ENCODE measurements at places on chromosomes 11 and 22.
A peak's percentile ranks its signal among the peaks of the same experiment; 100 is the strongest.

- DNase-seq, result no peak
Observed at GRCh38 chr11:62854825-62855570, 15.6 kb upstream of the WDR74 start.

DNA sequence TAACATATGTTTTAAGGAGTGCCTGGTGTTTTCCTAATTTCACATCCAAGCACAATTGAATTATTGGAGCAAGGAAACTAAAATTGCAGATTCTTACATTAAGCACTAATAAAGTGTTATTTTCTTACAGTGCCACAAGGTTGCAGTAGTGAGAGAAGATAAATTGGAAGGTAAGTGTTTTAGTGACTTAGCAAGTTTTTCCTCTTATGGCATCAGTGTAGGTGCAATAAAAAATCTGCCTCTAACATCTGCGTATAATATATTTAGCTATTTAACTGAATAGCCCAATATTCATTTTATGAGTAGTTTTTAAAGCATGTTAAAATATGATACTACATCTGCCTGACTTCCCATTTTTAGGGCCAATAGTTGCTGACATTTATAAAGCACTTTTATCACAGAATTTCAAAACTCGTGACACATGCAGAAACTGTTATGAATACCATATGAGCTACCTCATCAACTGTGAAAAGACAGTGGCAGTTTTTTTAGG is 19.0 kb downstream of the POLD3 start:
- DNase-seq, result no peak

- DNase-seq, result no peak
Observed at GRCh38 chr11:6576471-6577373, 26.7 kb downstream of the RRP8 start.

GRCh38 chr11:118245936-118246562 is 6.1 kb downstream of the MPZL3 start:
- no peak for DNase-seq

DNA sequence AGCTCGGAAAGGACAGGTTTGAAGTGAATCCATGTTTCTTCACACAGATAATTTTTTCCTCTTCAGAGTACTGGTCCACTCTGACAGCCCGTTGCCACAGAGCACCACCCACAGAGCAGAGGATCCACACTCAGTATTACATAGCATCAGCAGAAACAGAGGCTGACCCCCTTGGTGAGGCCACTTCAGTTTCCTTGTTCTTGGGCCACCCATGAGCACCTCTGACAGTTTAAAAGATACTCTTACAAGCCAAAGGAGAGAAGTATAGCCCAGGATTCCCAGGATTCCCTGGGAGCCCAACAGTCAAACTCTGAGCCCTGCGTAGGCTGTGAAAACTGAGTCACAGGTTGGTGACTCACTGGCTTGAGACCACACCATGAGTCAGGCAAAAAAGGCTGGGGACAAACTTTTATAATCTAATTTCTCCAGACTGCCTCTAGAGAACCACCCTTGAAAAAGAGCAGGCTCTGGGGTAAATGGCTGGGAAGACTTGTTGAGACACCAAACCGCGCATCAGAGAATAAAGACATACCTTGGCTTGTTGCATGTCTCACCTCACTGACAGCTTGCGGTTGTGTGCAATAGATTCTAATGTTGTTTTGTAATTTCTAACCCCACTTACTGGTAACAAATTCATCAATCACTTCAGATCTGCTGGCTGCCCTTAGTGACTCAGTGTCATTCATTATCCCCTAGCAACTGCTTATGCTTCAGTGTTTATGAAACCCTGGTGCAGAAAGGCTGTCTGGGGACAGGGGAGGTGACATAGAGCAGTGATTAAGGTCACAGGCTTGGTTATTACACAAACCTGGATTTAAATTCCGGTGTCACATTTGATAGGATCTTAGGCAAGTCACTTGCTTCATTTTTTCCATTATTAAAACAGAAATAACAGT is 56.9 kb upstream of the PRSS23 start:
- DNase-seq, result peak; percentile 38

- DNase-seq, result no peak
Observed at GRCh38 chr11:9689721-9690120, 25.8 kb downstream of the SWAP70 start.

- peak; percentile 19 for DNase-seq
Observed at GRCh38 chr11:117876341-117877119, at the start of gene FXYD6. TSS of gene FXYD6 (minus strand) at chr11:117876658. CDS start at chr11:117842776, 33,882 bp downstream.

GRCh38 chr11:46338988-46339666 is 8.1 kb upstream of the DGKZ start:
- no peak for DNase-seq

DNA sequence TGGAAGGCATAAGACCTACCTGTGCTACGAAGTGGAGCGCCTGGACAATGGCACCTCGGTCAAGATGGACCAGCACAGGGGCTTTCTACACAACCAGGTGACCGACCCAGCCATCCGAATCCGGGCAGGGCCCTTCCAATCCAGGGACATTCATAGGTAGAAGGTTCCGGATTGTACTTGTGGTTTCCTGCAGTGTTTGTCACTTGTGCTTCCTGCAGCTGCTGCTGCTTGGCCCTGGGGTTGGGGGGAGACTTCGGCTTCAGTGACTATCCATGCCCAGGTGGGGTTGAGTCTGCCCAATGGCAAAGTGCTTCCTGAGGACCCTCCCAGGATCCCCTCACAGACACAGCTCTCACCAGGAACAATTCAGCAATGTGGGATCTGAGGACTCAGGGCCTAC is 2.2 kb downstream of the APOBEC3A start:
- DNase-seq, result no peak

DNA sequence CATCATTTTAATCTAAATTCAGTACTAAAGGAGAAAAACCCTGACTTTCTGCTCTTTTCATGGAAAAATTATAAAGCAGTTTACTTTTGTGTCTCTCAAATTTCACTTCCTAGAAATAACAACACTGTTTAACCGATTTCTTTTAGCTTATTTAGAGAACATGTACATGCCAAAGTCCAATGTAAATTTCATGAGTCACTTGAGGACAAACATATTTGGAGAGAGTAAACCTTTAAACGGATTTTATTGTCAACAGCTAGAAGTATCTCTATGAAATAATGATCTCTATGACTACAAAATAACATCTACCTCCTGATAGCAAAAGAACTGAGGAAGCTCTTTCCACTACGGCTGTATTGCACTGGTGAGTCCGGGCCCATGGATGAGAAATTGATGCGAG is 46.3 kb upstream of the SLC22A25 start:
- no peak for DNase-seq

DNA sequence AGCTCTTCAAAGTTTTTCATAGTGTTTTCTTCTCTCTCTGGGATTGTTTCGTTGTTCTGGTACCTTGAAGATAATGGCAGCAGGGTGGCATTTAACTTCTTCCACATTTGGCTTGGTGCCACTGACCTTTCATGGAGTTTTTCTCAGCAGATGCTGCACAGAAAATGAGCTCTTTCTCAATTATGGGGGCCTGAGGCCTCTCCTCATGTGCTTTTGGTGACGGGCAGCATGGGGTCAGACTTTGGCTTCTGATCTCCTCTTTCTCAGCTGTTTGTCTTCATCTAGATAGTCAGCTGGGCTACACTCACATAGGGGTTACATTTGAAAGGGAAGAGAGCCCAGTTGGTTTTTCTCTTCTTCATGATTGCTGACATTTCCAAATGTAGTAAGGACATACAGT is 76.3 kb downstream of the FAT3 start:
- no peak for DNase-seq

DNA sequence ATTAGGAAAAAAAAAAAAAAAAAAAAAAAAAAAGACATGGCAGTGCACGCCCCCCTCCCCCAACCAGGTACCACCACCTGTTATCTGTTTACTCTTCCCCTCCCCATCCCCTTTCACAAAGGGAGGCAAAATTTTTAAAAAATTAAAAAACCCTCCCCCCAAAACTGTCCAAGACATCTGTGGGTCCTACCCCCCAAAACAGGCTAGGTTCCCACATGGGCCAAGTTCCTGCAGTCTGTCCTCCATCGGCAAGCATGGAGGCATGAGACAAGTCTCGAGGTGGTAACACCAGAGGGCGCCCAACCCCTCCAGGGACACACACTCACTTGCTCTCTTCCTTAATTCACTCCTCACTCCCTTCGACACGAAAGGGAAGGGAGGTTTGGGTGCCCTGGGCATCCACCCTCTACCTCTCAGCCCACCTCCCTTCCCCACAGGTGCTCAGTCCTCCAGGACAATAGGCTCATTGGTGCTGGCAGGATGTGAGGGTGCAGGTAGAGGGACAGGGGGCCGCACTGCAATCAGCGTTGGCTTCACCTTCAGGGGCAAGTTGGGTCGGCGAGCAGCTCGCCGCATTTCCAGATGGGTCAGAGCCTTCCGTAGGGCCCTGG is 2.2 kb upstream of the TUT1 start:
- DNase-seq, result peak; percentile 80

DNA sequence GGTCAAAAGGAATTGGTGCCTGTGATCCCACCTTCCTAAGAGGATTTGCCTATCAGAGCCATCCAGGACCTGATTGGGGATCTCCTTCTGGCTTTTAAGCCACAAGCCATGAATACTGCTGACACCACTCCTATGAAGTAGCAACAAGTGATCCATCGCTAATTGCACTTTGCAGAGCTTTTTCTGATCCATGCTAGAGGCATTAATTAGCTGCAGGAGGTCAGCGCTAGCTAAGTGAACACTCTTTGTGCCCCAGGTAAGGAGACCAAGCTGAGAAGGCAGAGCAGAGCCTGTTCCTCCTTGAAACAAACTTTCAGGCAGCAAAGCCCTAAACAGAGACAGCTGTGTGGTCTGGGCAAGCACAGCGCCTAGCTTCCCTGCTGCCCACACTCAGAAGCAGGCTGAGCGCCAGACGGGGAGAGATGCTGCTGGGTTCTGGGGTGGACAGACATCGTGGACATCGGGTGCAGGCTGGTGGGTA is 122.2 kb downstream of the ABTB2 start:
- no peak for DNase-seq

DNA sequence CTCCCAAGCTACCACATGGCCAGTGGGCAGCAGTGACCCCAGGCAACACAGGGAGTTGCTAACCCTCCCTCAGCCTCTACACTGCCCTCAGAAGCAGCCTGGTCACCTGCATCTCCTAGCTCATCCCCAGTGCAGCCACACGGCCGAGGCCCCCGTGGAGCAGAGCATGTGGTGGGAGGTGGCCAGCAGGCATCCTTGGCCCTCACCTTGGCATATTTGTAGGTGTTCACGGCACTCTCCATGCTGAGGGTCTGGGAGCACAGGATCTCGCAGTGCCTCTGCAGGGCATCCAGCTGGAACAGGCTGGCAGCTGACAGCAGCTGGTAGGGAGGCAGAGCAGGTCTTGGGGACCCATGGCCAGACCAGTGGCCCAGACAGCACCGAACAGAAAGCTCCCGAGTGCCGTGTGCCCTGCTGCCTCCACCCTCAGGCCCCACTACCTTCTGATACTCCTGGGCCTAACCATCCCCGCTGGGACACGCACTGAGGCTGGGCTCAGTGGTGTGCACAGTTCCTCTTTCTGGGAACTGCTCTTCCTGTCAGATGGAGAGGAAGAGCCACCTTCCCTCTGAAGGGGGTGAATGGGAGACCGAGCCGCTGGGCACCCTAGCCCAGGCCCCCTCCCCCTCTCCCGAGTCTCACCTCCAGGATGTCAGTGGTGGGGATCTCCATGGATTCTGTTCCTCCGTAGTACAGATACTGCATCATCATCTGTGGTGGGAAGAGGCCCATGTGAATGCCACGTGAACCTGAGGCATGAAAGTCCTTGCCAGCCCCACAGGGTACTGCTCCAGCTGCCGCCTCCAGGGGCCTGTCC is 48.8 kb downstream of the NAT10 start:
- no peak for DNase-seq

GRCh38 chr11:66082946-66083698 is 13.1 kb downstream of the PACS1 start:
- no peak for DNase-seq

DNA sequence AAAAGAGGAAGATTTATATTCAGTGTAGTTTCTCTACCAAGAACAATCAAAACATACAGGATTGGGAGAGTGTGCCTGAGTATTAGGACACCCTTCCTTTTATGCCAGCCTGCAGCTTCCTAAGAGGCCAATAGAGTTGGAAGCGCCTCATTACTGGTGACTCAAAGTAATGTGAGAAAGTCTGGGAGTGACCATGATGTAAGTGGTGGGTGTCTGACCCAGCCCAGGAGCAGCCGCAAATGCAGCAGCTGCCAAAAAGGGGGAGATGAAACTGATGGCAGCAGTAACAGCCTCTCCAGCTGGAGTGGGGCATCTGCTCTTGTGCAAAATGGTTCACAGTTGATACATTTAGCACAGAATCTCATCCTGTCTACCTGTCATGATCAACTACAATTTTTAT is 62.0 kb downstream of the ZNF280B start:
- DNase-seq, result no peak

DNA sequence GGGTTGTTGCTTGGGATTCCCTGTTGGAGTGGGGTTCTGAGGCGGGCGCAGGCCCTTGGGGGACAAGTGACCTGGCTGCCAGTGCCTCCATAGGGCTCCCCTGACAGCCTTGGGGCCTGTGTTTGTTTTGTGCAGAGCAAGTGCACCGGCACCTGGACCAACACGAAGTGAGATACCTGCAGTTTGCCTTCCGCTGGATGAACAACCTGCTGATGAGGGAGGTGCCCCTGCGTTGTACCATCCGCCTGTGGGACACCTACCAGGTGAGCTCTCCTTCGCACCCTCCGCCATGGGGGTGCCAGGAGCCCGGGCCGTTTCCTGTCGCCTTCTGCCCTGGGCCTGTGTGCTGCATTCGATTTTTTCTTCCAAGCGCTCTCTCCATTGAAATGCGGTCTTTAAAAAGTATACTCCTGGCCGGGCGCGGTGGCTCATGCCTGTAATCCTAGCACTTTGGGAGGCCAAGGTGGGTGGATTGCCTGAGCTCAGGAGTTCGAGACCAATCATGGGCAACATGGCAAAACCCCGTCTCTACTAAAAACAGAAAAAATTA is 274.6 kb downstream of the TBC1D22A start:
- DNase-seq, result no peak

- no peak for DNase-seq
Observed at GRCh38 chr22:18032455-18033101, 8.2 kb upstream of the MICAL3 start.

All from stimulated activated naive CD8-positive, alpha-beta T cell treated with anti-CD3 and anti-CD28 coated beads, Interleukin-15, Interleukin-2, amounts not matched to agents 100 U/mL and 50 U/mL, for 24 hours (primary cell).